Suppressor macrophage (primary cell): ENCODE measurements at places on chromosomes 1 and 21.

GRCh38 chr1:66731170-66731865 is 20.9 kb upstream of the DYNLT5 start:
- no peak for DNase-seq

DNA sequence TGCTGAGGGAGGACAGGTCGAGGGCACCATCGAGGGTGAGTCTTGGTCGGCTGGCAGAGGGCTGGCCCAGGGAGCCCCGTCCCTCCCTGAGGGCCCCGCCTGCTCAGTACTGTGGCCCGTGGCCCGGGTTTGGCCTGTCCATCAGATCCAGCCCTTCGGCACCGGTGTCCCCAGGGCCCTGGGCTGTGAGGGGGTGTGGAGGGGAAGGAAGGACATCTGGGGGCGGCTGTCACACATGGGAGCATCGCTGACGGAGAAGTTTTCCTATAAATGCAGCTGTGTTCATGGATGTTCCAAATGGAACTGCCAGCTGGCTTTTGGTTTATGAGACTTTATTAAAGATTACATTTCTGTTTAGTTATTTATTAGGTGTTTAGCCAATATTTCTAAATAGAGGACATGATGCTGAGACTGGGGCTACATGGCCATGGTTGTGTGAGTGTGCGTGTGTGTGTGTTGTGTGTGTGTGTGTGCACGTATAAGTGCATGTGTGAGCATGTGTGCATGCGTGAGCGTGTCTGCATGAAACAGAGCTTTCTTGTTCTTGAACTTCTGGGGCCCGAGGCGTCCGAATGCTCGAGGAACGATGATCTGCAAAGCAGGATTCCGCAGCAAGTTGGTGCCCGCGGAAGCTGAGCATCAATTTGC is 54.3 kb downstream of the SLX9 start:
- no peak for DNase-seq

DNA sequence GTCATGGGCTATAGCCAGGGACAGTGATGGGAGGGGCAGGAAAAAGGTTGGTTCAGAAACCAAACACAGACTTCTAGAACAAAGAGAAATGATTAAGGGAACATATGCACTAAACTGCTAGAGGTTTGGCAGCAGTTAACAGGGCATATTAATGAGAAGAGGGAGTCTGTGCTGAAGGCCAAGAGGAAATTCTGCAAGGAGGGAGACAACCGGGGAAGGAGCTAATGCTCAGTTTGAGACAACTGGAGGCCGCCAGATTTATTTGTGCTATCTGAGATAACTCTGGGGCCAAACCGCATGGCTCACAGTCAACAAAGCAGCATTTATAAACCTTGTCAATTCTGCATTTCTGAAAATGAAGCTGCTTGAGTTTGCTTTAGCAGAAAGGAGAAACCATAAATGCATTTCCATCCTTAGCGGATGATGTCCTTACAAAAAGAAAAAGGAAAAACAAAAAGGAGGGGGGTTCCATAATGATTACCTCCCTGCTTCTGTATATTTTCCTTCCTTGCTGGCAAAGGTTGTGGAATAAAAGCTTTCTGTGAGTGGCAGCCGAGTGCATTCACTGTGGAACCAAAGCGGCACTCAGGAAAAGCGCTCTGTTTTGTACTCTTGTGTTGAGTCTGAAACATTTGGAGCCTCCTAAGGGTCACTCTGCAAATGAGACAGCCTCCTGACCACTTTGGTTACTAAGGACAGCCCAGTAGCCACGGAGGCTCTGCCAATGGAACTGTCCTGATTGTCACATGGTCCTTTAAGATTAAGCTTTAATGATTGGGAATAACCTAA is 70.3 kb downstream of the SIM2 start:
- no peak for DNase-seq

DNA sequence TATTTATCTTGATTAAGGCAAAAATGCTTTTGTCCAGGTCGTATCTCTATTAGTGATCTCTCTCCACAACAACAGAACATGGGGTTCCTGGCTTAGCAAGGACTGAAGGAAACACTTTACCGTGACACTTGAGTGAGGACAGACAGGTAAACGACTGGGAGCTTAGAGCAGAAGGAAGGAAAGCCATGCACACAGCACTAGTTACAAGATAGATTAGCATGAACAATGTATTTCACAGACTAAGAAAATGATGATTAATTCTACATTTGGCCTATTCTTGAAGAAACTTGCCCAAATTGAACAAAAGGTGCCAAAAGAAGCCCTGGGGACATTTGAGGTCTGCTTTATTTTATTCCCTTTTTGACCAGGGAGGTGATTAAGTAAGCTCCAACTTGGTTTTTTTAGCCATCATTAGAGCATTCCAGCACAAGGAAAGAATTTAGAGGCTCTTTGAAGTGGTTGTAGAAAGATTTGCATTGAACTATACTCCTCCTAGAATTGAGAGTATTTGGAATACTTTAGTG is 248.5 kb downstream of the USP25 start:
- DNase-seq = no peak

DNA sequence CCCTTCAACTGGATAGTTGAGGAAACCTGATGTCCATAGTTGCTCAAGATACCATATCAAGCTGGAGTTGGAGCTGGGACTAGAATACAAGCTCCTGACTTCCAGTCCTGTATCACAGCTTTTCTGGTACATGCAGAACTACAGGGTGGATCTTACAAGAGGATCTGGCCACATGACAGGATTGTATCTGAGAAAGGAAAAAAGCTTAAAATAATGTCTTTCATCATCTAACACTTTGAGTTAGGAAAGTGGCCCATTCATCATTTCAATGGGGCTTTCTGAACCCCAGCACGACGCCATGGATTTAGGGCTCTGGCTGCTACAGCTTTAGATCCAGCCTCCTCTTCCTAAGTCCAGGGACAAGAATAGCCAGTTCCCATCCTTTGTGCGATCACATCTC is 46.9 kb downstream of the RASSF5 start:
- DNase-seq = peak; percentile 31

DNA sequence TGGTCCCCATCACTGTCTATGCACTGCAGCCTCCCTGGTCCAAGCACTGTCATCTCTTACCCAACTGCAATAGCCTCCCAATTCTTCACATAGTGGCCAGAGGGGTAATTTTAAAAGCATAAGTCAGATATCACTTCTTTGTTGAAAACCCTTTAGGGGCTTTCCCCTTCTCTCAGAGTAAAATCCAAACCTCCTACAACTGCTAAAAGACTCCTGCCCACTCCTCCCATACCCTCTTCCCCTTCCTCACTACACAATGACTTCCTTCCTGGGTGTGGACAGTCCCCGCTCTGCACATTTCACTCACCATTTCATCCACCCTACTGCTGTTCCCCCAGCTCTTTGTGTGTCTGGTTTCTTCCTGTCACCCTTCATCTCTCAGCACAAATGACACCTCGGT is 8.3 kb downstream of the MCOLN2 start:
- DNase-seq = peak; percentile 48

DNA sequence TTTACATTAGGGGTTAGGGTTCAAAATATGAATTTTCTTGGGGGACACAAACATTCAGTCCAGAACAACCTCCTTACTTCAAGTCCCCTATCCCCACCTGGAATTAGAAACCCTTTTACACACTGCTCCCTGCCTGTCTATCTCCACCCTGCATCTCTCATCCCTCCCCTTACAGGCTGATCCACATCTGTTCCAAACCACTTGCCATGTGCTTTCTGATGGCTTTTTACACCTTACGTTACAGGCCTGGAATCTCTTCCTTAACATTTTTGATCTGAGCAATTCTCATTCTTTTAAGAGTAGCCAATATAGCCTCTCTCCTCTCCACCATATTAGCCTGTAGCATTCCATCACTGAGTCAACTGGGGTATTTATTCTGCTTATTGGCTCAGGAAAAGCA is 122.0 kb downstream of the PTBP2 start:
- DNase-seq = no peak

- no peak for DNase-seq
These were observed 320.4 kb downstream of the RWDD3 start for GRCh38 chr1:95554408-95554807.

DNA sequence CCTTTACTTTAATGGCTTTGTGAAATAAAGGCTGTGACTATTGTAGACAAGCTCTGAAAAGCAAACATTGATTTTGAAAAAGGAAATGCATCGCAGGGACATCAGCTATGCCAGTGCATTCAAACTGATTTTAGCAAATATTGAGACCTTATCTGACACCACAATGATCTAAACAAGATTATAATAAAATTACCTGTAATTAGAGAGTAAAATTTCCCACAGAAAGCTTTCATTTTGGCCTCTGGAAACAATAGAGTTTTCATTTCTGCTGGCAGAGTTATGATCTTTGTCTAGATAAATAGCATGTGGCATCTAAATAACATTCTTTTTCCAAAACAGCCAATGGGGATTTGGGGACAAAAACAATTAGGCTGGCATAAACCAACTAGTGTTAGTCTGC is 650.4 kb upstream of the PRMT6 start:
- DNase-seq = no peak

GRCh38 chr1:210438928-210439841 is 110.5 kb downstream of the HHAT start:
- no peak for DNase-seq

DNA sequence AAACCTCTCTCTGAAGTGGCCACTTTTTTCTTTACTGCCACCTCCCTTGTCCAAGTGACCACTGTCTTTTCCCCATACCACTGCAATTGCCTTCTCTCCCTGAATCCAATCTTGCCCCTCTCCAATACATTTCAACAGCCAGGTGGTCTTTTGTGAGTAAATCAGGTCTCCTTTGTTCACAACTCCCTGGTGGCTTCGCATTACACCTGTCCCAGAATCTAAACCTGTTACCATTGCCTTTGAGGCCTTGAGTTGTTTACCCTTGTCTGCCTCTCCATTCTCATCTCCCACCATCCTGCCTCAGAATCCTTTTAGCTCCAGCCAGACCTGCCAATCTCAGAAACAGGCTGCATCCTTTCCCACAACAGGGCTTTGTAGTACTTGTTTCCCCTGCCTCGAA is 21.8 kb upstream of the DYNLT5 start:
- no peak for DNase-seq

DNA sequence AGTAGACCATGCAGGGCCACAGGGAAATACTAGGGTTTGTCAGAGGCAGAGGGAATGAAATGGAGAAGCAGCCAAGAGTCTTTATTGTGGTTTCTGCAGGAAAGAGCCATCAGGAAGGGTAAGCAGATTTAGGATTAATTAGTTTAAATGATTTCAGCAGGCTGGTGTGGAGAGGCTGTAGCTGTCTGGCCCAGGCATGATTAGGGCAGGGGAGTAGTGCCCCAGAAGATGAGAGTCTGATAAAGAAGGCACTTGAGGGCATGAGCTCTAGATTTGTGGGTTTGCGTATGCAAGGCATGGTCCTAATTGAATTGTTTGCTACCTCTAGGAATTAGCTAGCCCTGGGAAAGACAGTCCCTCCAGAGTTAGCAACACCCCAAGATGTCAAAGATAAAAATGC is 484.6 kb upstream of the PLXNA2 start:
- DNase-seq = no peak

DNA sequence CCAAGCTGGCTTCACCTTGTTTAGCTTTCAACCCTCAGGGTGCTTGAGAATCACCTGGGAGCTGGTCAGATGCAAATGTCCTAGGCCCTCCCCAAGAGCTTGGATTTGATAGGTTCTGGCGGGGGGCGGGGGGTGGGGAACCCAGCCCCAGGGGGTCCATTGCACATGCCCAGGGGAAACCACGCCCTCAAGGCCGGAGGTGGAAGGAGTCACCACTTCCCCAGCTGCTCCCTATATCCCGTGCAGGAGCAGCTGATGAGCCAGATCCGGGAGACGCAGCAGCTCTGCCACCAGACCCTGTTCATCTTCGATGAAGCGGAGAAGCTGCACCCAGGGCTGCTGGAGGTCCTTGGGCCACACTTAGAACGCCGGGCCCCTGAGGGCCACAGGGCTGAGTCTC is 5.8 kb downstream of the TOR3A start:
- no peak for DNase-seq

DNA sequence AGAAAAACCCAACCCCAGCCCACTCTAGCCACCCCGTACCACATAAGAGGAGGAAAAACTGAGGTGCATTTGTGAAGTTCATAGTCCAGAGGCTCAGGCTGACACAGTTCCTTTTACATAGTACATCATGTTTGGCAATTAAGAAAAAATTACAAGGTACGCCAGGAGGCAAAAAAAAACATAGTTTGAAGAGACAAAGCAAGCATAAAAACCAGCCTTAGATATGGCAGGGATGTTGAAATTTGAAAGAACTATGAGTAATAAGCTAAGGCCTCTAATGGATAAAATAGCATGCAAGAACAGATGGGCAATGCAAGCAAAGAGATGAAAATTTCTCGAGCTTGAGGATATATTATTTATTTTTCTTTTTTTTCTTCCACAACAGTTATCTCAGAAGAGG is 31.9 kb downstream of the MIXL1 start:
- DNase-seq = no peak

DNA sequence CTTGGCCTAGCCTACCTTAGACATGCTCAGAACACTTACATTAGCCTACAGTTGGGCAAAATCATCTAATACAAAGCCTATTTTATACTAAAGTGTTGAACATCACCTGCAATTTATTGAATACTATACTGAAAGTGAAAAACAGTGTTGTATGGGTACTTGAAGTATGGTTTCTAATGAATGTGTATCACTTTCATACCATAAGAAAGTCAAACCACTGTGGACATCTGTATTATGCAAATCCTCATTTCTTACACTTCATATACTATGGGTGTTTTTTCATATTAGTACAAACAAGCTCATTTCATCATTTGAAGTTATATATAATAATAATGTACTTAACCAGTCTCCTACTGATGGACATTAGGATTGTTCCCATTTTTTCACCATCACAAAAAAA is 41.2 kb downstream of the TDRD5 start:
- DNase-seq = no peak

GRCh38 chr1:63198871-63199394 is 123.4 kb upstream of the FOXD3 start:
- no peak for DNase-seq

GRCh38 chr1:75079538-75080290 is 54.5 kb upstream of the LHX8 start:
- no peak for DNase-seq

DNA sequence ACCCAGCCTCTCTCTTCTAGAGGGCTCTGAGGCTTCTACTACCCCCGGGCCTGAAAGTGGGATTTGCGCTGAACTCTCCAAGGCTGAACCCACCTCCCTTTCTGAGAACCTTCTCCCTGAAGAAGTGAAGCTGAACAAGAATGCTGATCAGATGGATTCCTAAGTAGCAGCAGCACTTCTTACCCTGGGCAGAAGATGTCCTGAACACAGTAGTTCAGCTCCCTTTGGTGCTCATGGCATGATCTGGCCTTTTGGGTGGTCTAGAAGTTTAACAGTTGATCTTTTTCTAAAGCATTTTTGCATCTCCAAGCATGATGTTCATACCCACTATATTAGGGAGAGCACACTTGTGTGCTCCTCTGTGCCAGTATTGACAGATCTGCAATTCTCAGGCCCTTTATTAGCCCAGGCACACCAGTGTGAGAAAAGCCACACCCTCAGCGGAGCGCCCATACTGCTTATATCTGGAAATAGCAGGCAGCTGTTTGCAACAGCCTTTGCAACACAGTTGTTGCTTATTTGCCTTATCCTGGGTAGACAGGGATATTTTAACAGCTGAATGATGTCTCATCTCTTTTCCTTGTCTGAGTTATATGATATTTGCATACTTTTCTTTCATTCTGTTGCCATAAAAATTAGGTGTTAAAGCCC is 34.2 kb downstream of the CNN3 start:
- DNase-seq = no peak

GRCh38 chr1:48947761-48948537 is 171.3 kb upstream of the BEND5 start:
- no peak for DNase-seq

GRCh38 chr1:103516693-103517092 is 8.8 kb upstream of the RNPC3 start:
- DNase-seq = no peak

GRCh38 chr1:27446496-27447020 is 43.4 kb downstream of the WASF2 start:
- no peak for DNase-seq
